Aortic smooth muscle cell (primary cell): ENCODE measurements at places on chromosomes 12 and 14. TPM values are rescaled to one million over a fixed set of nuclear protein-coding genes. Genes with fewer than 3 reads are reported as not detected.

Gene C3AR1
- 0.19 and 0.40 TPM in 2 replicates for total RNA-seq

Gene PLEKHG7
- total RNA-seq: 0.13 TPM in 1 of 2 replicates, not detected in the other

Gene ADCY6
- total RNA-seq: 126 and 132 TPM in 2 replicates

Gene SPTSSA
- 7.6 and 16.5 TPM in 2 replicates for total RNA-seq

Gene SLC22A17
- 11.9 and 12.1 TPM in 2 replicates for total RNA-seq

Gene PELI2
- 9.5 and 14.9 TPM in 2 replicates for total RNA-seq

Gene BTBD7
- 22.5 and 23.9 TPM in 2 replicates for total RNA-seq

Gene INHBE
- 0.06 TPM in 1 of 2 replicates, not detected in the other for total RNA-seq

Gene SPIC
- total RNA-seq: not detected in 2 replicates

Gene GRIN2B
- total RNA-seq: not detected in 2 replicates

Gene TSPAN8
- 99.4 and 200 TPM in 2 replicates for total RNA-seq

Gene PRH2
- not detected in 2 replicates for total RNA-seq
